ENCODE measurements at places on chromosomes 2 and 18. TPM values are rescaled to one million over a fixed set of nuclear protein-coding genes. Genes with fewer than 3 reads are reported as not detected.

DNA sequence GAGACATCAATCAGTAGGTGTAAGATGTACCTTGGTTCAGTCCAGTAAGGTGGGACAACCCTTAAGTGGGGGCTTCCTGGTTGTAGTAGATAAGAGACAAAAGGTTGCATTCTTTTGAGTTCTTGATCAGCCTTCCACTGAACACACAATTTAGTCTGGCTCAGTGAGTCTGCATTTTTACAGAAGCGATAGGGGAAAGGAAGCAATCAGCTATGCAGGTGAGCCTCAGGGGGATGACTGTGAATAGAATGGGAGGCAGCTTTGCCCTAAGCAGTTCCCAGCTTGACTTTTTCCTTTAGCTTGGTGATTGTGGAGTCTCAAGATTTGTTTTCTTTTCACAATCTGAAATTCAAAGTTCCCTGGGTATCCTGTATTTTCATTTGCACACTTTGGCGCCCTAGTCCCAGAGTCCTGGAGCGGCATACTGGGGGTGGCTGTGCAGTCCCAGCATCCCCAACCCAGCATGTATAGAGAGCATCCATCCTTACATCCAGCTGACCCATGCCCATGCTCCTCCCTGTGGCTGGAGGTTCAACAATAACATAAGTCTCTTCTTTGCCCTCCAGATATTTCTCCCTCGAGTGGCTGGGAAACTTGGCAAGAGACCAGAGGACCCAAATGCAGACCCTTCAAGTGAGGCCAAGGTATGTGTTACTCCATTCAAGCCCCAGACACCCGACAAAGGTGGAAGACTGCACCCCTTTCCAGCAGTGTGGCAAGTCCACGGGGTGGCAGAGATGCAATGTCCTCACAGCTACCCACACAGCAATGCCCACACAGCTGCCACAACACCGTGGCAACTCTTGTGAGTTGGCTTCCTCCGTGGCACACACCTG, 20.1 kb upstream of the PRLH start:
- no peak for DNase-seq

DNA sequence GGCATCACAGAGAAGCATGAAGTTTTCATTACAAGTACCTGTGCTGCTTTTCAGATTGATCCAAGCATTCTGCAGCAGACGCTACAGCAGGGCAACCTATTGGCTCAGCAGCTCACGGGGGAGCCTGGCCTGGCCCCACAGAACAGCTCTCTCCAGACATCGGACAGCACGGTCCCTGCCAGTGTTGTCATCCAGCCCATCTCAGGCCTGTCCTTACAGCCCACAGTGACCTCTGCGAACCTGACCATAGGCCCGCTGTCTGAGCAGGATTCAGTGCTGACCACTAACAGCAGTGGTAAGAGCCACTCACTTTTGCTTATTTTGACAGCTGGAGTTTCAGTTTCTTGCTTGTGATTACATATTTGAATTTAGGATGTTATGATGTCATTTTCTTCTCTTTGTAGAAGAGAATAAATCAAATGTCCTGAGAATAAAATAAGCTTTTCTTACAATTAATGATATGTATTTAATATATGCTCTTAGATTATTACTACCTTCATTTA, 104.9 kb downstream of the ZNF236 start:
- no peak for DNase-seq

DNA sequence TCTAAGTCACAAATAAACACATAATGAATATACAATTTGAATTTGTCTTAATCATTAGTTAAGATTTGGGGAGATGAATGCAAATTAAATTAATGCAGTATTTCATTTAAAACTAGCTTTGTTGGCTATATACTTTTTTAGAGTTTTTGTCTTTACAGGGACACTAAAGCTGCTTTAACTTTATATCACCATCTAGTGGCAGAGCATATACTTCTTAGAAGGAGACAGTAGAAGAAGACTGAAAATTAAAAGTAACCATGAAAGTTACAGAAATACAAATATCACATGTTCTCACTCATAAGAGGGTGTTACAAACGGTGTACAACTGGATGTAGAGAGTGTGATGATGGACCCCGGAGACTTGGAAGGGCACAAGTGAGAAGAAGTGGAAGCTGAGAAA, 268.3 kb upstream of the NETO1 start:
- DNase-seq = peak; percentile 8

WNT10A gene
- not detected for total RNA-seq

TEKT4 gene
- not detected for total RNA-seq

FAM124B gene
- total RNA-seq = 0.15 TPM

SPR gene
- total RNA-seq = 4.4 TPM

DSC3 gene
- total RNA-seq = 1.2 TPM

Measured in neural progenitor cell (in vitro differentiated cells).